Stimulated activated CD4-positive, alpha-beta T cell treated with anti-CD3 and anti-CD28 coated beads, Interleukin-15, amount 100 ng/mL, for 1 hour (primary cell): ENCODE measurements at places on chromosomes 4 and X.

DNA sequence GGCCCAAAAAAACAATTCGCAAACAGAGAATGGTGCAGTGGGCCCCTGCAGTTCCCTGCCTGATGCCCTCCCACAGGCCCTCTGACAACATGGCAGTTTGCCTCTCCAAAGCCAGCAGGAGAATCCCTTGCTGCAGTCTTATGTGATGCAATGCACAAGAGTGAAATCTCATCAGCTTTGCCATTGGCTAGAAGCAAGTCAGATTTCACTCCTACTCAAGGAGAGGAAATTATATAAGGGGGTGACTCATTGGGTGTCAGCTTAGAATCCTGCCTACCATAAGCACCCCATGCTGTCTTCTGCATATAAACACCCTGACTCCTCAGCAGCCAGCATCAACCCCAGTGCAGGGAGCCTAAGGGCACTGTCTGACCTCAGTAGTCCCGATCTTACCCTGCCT, 157.3 kb upstream of the LDB2 start:
- DNase-seq, result no peak

GRCh38 chrX:17861489-17862011, 452 bp upstream of the RAI2 start:
- no peak for DNase-seq

- no peak for DNase-seq
These were observed 35.8 kb downstream of the UNC5C start for GRCh38 chr4:95513022-95513421.

- DNase-seq, result no peak
These were observed 68.5 kb upstream of the MXD4 start for GRCh38 chr4:2330091-2331042.

- no peak for DNase-seq
These were observed 355.5 kb downstream of the KCNIP4 start for GRCh38 chr4:21592970-21593670.

DNA sequence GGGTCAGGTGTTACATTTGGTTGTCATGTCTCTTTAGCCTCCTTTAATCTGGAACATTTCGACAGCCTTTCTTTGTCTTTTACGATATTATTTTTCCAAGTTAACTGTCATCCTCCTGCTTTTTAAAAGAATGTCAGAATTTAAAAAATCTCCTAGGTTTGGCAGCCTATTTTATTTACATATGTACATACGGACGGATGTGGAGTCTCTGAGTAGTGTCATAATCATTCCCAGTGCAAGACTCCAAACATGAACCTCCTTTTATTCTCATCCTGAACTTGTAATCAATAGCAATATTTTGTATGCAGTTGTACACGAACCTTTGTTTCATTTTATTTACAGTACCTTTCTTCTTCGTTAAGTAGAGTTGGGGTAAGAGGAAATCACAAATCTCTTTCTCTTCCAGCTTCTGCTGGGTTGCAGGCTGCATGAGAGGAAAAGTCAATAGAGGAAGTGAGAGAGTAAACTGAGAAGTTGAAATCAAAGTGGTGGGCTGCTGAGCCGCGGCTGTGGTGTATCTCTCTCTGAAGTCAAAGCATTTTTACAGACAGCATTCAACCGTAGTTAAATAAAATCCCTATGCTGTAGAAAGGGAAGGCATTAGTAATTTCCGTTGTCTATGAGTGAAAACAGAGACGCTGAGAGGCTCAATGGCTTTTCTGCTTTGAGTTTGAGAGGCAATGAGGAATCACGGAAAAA, 53.9 kb upstream of the RPS6KA3 start:
- no peak for DNase-seq

DNA sequence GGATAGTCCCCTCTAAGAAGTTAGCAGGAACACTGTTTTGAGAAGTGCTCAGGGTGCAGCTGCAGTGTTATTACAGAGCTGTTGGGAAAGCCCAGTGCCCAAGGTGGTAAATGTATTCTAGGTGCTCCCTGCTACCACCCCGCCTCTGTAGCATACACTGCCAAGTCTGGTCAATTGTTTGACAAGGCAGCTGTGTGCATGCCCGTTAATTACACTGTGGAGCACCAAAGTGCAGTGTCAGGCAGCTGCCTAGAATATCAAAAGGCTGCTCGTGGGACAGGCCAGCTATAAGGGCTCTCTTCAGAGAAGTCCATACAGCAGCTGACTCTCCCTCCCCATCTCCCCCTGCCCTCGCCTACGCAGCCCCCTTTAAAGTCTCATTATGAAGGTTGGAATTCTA, 99.9 kb upstream of the KLHL13 start:
- DNase-seq, result no peak

DNA sequence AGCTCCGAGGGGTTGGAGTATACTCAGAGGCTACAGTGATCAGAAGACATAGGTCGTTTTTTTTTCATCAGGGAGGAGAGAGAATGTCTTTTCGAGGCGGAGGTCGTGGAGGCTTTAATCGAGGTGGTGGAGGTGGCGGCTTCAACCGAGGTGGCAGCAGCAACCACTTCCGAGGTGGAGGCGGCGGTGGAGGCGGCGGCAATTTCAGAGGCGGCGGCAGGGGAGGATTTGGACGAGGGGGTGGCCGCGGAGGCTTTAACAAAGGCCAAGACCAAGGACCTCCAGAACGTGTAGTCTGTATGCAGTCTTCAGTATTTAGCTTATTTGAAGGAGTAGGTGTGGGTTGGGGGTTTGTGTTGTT, 500 bp downstream of the GAR1 start:
- DNase-seq, result peak; percentile 4

DNA sequence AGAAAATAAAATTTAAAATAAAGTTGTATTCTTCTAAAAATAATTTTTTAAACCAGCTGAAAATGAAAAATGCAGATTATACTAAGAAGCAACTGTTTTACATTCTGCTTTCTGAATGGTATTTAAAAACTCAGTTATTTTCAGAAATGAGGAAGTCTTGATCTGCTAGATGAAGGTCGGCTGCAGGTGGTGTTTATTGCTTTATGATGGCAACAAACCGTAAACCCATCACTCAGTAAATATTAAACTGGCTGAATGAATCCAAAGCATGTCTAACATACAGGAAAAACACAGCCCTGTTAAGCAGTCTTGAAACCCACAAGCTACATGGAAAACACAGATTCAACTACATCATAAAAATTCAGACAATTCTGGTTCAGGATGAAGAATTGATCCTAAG, 29.3 kb downstream of the DYNLT3 start:
- DNase-seq, result no peak

- DNase-seq, result no peak
These were observed 98.3 kb upstream of the MAML3 start for GRCh38 chr4:140252141-140252741.

DNA sequence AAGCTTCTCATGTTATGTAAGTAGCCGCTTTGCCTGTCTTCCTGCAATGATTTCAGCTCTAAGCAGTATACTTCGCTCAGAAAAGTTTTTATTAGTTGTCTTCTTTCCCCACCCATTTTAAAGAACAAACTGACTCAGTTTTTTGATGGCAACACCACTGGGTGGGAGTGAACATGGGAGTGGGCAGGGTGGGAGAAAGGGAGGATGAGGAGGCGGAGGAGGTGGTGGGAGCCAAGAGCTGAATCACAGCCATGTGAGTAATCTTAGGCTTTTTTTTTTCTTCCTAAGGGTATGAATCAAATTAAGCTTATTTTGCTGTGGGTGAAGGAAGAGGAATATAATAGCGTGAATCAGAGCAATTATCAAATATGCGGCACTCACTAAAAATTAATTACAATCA, 574.3 kb upstream of the DIPK2B start:
- no peak for DNase-seq

DNA sequence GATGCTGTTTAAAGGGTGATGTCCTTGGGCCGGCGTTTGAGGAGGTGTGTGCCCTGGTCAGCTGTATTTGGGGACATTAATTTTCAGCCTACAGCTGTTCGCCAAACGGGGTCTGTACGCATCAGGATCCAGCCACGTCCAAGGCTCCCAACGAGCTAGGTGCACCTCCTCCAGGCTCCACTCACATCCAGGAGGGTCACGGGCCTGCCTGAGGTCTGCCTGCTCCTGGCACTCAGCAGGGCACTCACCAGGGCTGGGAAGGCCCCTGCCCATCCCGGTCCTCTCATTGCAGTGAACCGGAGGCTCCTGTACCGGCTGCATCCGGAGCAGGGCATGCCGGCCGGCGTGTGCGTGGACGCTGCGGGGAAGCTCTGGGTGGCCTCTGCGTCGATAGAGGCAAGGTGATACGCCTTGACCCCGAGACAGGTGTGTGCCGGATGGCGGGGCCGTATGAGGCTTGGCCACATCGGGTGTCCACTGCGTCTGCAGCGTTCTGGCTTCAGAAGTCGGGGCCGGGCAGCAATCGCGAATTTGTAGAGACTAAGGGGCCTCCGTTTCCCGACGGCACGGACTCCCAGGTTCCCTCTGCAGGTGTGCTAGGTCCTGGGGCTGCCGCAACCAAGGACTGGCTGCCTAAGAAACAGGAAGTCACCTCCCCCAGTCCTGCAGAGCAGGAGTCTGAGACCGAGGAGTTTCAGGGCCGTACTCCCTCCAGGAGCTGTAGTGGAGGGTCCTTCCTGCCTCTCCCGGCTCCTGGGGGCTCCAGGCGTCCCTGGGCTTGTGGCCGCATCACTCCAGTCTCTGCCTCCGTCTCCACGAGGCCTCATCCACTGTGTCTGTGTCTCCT, 27.5 kb upstream of the PLCXD1 start:
- DNase-seq, result no peak

GRCh38 chr4:910366-911091, 21.6 kb downstream of the GAK start:
- DNase-seq, result no peak

- DNase-seq, result peak; percentile 21
These were observed 608 bp downstream of the RAPGEF2 start for GRCh38 chr4:159103384-159103990.

DNA sequence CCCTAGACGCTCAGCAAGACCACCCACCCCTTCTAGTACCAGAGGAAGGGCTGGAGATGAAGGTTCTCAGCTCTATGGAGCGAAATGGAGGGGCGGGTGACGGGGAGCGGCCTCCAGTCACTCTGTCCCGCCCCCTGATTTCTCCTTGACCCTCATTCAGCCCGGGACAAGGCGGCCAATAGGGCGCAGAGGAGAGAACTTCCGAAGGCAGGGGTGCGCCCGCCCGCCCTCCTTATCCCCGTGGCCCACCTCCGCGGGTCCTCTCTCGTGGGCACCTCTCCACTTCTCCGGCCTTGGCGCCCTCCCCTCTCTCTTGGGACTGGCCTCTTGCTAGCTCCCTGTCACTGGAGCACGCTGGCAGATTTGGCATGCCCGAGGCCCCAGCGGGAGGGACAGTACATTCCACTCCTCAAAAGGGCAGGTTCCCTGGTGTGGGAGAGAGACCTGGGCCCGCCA, 1.1 kb upstream of the SEPTIN6 start:
- no peak for DNase-seq

DNA sequence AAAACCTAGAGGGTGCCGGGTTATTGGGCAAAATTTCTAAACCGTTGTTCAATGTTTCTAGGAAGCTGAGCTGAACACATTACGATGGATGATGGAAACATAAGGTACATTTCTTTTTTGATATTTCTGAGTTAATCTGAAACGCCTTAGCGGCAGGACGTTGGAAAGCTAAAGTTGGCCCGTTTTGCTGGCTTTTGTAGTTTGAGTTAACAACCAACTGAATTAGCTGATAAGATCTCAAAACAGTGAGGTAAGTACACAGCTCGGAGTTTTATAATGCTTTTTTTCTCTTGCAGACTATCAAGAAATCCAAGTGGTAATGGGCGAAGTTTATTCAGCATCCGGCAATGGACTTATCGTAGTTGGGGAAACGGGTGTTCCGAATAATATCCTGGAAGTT, 73.5 kb downstream of the PRSS12 start:
- DNase-seq, result no peak

GRCh38 chr4:40255393-40256281, 58.8 kb downstream of the RHOH start:
- no peak for DNase-seq

DNA sequence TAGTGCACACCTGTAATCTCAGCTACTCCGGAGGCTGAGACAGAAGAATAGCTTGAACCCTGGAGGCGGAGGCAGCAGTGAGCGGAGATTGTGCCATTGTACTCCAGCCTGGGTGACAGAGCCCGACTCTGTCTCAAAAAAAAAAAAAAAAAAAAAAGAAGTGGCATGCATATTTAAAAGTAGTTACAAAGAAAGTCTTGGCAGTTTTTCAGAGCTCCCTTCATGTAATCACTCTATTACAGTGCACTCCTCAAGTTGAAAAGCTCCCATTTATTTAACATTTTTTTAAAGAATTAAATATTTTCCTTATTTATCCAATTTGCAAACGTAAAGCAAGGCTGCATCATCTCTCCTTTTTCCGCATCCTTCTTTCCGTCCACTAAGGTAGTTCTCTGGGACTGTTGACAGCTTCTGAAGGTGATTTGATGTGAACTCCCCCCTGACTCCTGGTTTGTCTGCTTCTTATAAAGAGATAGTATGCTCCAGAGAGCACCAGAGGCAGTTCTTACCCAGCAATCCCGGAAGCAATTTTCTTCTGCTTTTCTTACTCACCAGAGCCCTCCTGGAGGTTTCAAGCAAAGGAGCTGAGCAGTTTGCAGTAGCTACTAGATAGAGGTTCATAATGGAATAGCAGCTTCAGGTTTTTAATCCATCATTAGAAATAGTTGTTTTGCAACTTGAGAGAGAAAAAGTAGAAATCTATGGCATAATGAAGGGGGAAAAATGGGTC, 151.0 kb downstream of the PALLD start:
- DNase-seq, result no peak

- DNase-seq, result no peak
These were observed 347.6 kb upstream of the FAM241A start for GRCh38 chr4:111797455-111798163.

- no peak for DNase-seq
These were observed 111.5 kb upstream of the PSAPL1 start for GRCh38 chr4:7546152-7546808.

DNA sequence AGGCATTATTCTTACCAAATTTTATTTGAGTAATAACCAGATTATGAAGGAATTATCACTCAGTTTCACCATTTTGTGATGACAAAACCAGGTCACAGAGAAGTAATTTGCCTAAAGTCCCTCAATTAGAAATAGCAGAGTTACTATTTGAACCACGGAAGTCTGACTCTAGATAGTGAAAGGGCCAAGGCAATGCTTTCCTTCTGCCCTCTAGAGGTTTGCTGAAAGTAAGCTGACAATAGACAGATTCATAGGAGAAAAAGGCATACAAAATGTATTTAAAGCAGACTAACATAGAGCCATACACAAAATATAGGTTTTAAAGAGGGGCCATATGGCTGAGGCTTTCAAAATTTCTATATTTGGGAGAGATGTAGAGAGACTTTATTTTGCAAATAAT, 43.1 kb downstream of the CXXC4 start:
- DNase-seq, result no peak

DNA sequence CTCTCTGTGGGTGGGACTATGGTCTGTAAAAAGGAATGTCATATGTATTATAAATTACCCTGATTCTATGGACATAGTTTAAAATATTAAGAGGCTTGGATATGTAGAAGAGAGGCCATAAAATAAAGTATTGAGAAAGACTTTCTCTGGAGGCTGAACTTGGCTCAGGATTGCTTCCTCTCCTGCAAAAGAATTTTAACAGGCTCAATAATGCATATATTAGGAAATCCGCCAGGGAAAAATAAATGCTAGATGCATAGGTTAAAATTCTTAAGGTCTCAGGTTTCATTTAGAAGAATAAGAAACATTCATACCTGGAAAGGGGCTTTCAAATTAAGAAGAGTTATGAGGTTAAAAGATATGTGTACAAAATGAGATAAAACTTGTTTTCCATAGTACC, 424.3 kb downstream of the ARAP2 start:
- no peak for DNase-seq
